Kasumi-1 (cell line): ENCODE measurements at places on chromosomes 11 and 22.

- DNase-seq = no peak
Observed at GRCh38 chr22:44460287-44460686, 37.7 kb downstream of the RTL6 start.

- DNase-seq = no peak
Observed at GRCh38 chr11:75725547-75726320, 8.1 kb downstream of the MOGAT2 start.

DNA sequence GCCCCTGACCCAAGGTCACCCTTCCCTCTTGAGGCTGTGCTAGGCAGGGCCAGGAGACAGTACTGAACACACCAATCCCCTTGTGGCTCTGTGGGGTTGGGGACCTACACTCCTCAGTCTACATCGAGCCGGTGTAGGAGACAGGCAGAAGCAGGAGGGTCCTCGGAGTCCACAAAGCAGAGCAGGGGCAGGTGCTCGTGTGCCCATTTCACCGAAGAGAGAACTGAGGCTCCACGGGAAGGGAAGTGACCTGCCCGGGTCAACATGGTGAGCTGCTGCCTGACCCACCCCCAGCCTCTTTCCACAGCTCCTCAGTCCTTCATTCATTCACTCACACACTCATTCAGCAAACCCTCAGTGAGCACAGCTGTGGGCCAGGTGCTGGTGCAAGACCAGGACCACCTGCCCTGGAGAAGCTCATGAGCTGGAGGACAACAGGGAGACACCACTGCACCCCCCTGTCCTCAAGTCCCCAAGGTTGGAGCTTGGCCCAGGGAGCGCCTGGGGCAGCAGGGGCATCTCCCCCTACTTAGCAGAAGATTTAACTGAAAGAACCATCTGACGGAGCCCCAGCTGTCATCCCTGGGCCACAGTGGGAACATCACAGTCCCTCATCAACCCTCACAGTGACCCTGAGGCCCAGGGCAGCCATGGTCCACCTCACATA is 127.3 kb downstream of the MED15 start:
- DNase-seq = no peak

GRCh38 chr22:25080855-25081254 is 118.8 kb upstream of the CRYBB3 start:
- no peak for DNase-seq

GRCh38 chr11:23781803-23782560 is 714.9 kb upstream of the LUZP2 start:
- no peak for DNase-seq

DNA sequence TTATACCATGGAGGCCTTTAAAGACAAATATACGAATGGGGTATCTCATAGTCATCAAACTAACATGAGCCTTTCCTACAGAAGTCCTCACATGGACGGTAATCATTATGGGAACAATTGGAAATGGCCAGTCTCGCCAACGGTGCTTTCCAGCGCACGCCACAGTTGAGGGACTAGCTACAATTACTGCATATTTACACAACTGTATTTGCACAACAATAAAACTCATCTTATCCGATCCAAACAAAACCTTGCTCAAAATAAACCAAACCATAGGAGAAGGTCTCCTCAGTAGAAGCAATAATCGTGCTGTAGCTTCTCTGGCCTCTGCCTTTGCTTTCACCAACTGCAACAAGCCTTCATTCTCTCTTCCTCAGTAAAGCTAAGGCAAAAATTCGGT is 5.9 kb downstream of the CADM1 start:
- no peak for DNase-seq

GRCh38 chr11:37630866-37631265 is 1032.8 kb upstream of the RAG2 start:
- peak; percentile 28 for DNase-seq

DNA sequence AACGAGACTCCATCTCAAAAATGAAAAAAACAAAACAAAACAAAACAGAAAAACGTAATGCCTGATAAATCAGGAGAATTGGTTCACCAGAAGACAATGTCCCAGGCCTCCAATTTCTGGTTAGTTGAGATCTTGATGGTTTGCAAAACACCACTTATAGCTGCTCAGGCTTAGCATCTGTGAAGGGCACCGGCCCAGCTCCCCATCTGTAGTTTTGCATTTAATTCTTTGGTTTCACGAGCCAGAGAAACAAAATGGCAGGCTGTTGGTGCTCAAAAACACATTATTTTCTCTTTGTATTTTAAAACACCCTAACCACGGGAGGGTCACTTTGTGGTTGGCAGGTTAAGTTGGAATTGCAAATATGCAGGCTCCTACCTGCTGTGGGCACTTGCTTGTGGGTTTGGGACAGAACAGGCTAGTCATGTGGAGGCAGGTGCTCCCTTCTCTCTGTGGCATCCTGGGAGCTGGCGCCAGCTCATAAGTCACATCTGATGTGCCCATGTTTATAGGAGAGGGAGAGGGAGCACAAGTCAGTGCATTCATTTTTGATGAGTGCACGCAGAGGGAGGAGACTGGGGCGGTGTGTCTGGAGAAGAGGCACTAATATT is 145.9 kb downstream of the CEP164 start:
- no peak for DNase-seq

GRCh38 chr11:132206993-132207392 is 836.6 kb downstream of the NTM start:
- DNase-seq = no peak

DNA sequence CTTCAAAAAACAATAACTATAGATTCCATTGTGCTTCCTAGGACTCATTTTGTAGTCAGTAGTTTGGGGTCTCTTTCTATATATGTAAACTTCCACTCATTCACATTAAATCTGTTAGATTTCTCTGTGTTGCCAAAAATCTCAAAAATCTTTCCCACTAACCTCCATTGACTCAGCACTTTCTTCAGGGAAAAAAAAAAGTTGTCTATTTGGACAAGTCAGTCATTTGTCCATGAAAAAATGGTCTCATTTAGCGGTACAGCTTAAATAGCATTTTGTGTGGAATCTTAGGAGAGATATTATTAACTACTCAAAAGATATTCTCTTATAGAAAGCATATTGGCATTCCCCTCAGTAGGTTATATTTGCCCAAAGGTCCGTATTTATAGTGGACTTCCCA is 81.9 kb downstream of the PPP2R1B start:
- DNase-seq = no peak
